ENCODE measurements at places on chromosomes 7 and 10.

- no peak for DNase-seq
These were observed 68.4 kb downstream of the PPP1R3C start for GRCh38 chr10:91564508-91564907.

GRCh38 chr7:96503597-96503996 is 181.7 kb upstream of the SLC25A13 start:
- no peak for DNase-seq

DNA sequence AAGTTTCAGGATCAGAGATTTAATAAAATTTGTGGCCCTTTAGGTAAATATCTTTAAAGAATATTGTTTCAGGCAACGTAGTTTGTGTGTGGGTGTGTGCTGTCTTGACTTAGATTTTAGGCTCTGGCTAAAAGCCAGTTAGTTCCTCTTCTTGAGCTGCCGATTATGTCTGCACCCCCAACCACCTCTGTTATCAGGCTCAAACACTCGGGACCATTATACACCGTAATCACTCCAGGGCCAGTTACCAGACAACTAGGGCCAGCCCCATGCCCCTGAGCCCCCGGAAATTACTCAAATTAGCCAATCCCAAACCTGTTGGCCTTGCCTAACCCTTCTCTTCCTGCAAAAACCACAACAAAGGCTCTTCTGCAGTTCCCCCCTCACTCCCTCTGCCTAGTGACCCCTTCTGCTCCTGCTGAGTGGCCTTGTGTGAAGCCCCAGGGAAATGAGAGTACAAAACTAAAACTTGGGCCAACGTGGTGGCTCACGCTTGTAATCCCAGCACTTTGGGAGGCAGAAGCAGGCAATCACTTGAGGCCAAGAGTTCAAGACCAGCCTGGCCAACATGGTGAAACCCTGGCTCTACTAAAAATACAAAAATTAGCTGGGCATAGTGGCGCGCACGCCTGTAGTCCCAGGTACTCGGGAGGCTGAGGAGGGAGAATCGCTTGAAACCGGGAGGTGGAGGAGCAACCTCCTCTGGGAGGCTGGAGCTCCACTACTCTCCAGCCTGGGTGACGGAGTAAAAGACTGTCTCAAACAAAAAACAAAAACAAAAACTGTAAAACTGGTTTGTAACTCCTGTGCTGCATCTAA is 9.2 kb upstream of the HNRNPF start:
- DNase-seq, result no peak

GRCh38 chr10:119441151-119441821 is 101.2 kb downstream of the RGS10 start:
- DNase-seq, result no peak

GRCh38 chr7:3042861-3043489 is 692 bp downstream of the CARD11 start:
- no peak for DNase-seq

DNA sequence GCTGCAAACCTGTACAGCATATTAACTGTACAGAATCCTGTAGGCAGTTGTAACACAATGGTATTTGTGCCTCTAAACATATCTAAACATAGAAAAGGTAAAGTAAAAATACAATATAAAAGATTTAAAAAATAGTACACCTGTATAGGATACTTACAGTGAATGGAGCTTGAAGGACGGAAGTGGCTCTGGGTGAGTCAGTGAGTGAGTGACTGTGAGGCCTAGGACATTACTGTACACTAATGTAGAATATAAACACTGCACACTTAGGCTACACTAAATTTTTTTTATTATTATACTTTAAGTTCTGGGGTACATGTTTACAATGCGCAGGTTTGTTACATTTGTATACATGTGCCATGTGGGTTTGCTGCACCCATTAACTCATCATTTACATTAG is 97.3 kb upstream of the STK17A start:
- DNase-seq, result no peak

GRCh38 chr7:142338633-142339501 is 81.0 kb upstream of the PRSS58 start:
- peak; percentile 34 for DNase-seq

DNA sequence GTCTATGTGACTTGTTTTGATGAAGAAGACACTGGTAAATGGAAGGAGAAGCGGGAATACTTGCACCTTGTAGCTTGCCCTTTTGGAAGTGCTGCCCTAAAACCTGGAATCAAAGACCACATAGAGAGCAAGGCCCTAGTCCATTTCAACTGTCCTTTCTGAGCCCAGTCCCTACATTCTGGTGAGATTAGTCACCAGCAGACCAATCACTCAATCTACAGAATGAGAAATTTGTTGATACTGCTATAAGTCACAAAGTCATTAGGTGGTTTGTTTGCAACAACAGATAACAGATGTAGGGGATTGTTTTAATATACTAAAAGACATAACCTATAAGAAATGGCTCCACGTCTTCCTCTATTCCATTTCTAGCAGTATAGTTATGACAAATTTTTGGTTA is 33.6 kb downstream of the WASL start:
- DNase-seq, result no peak
